ENCODE measurements at places on chromosomes 7 and 10.

- DNase-seq: no peak
Observed at GRCh38 chr10:71132321-71132810, 80.0 kb upstream of the UNC5B start.

DNA sequence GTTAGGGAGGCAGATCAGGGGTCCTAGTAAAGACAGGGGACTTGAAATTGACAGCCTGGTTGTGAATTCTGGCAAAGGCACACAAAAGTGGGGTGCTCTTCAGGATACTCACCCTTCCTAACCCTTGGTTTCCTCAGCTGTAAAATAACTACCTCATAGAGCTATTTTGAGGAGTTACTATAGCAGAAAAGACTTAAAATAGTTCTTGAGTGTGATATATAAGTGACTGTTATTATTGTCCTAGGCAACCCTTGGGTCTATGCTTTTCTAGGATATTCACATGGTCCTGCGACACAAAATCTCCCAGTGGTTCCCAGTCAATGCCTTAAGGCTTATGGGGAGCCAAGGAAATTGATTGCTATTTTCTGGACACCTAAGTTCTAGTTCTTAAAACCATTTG is 98.1 kb upstream of the NAMPT start:
- DNase-seq: no peak

DNA sequence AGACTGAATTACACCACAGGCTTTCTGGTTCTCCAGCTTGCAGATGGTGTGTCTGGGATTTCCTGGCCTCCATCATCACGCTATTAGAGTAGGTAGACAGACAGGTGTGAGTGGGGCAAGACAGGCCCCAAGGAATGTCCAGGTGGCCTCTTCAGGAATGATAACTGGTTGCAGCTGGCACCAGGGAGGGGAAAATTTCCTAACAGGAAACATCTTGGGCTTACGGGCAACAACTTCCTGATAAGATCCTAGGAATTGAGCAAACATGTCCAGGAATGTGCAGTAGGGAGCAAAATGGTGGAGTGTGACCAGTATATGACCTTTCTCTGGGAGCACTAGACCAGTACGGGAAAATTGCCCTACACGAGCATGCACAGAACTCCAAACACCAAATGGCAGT is 11.3 kb downstream of the XRCC2 start:
- DNase-seq: no peak

DNA sequence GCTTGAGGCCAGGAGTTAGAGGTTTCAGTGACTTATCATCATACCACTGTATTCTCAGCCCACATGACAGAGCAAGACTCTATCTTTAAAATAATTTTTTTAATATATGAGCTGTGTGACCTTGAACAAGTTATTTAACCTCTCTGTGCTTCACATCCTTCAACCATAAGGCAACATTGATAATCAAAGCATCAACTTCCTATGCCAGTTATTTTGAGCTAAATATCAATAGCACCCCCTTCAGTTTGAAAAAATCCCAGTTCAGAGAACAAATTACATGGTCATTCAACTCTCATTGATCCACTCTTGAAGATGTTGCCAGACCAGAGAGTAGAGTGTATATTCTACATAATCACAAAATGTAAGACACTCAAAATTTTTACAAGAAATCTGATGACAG is 53.0 kb downstream of the ASNS start:
- no peak for DNase-seq

- no peak for DNase-seq
Observed at GRCh38 chr10:122363722-122364463, 10.6 kb upstream of the PLEKHA1 start.

GRCh38 chr10:12158111-12158510 is 28.6 kb downstream of the SEC61A2 start:
- DNase-seq: no peak

Measured in stimulated activated CD8-positive, alpha-beta memory T cell treated with anti-CD3 and anti-CD28 coated beads, Interleukin-15, amount 100 ng/mL, for 24 hours (primary cell).